Epithelial cell of alveolus of lung (primary cell): ENCODE measurements at places on chromosomes 12 and 14. TPM values are rescaled to one million over a fixed set of nuclear protein-coding genes. Genes with fewer than 3 reads are reported as not detected.

Gene CMKLR1
- 0.13 TPM in 1 of 2 replicates, not detected in the other for total RNA-seq

Gene GSG1
- 0.26 TPM in 1 of 2 replicates, not detected in the other for total RNA-seq

Gene MYF6
- under 0.01 and 0.80 TPM in 2 replicates for total RNA-seq

Gene HOXC12
- not detected in 2 replicates for total RNA-seq

Gene PDZRN4
- total RNA-seq: 0.08 TPM in 1 of 2 replicates, not detected in the other

Gene KIF5A
- 0.72 and 0.91 TPM in 2 replicates for total RNA-seq

Gene ANKS1B
- total RNA-seq: 0.32 TPM in 1 of 2 replicates, not detected in the other

Gene MAP1LC3B2
- total RNA-seq: 0.26 and 0.32 TPM in 2 replicates

Gene GLIPR1L2
- total RNA-seq: 0.13 TPM in 1 of 2 replicates, not detected in the other

Gene C12orf42
- total RNA-seq: not detected in 2 replicates

Gene EML5
- total RNA-seq: under 0.01 TPM in 1 of 2 replicates, not detected in the other
